ENCODE measurements at places on chromosomes 3 and 15.

GRCh38 chr15:67110361-67110781 lies 45.0 kb downstream of the SMAD3 start:
- no peak for DNase-seq

DNA sequence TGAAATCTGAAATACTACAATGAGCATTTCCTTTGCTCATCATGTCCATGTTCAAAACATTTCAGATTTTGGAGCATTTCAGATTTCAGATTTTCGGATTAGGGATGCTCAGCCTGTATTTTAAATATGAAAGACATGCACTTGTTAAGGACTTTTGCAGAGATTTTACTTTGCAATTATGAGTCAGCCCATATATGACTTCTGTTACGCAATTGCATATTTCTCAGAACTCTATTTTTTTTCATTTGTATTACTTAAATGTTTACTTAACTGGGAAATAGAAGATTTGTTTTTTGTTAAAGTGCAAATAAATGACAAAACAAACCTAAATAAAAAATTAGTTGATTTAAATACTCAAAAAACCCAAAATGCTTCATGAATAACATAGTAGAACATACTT lies 376.2 kb downstream of the ZBTB20 start:
- DNase-seq: no peak

DNA sequence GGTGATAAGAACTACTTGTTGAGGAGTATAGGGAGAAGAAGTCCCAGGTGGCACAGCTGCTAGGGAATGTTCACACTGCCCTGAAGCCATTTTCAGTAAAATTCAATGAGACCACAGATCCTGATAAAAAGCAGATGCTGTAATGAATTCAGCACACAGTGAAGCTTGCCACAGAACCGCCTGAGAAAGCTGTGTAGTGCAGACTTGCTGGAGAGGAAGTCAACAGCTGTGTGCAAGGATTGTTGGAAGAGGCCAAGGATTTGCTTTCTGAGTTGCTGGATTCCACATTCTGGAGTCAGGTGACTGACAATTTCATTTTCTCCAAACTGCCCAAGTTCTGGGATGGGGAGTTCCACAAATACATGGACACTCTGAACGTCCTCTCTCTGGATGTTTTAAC lies 70.9 kb downstream of the ANP32A start:
- DNase-seq: no peak

DNA sequence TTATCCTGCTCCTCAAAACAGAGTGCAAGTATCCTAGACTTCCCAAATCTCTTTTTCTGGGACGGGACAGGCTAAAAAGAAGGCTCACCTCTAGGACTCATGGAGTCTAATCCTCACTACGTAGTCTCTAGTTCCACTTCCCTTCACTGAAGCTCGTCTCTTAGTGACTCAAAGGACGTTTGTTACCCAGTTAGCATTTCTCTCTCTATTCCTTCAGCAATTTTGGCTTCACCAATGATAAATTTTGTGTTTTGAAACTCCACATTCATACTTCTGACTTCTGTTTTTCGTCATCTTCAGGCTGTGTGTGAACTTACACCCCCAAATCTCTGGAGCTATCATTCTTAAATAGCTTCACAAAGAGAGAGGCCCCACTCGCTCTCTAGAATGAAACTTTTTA lies 627.1 kb downstream of the NAALADL2 start:
- no peak for DNase-seq

DNA sequence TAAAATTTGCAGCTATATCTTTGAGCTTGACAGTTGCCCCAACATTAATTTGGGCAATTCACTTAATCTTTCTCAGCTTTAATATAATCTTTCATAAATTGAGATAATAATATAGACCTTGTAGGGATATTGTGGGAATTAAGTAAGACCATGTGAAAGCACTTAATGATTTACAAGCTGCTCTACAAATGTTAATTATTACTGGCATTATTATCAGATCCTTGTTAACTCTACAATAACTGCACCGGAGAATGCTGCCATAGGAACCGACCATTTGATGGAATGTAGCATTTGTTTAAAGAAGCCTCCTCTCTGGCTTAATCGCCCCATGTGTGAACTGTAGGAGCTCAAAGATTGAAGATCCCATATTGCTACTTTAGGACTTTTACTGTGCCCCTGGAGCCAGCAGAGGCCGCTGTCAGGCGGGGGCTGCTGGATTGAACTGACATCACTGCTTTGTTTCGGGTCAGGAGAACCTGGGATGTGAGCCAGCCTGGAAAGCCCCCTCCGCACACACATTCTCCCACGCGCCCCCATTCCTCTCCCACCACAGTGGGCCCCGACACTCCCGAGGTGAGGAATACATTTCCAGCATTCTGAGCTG lies 154.2 kb upstream of the TNIK start:
- DNase-seq: no peak

DNA sequence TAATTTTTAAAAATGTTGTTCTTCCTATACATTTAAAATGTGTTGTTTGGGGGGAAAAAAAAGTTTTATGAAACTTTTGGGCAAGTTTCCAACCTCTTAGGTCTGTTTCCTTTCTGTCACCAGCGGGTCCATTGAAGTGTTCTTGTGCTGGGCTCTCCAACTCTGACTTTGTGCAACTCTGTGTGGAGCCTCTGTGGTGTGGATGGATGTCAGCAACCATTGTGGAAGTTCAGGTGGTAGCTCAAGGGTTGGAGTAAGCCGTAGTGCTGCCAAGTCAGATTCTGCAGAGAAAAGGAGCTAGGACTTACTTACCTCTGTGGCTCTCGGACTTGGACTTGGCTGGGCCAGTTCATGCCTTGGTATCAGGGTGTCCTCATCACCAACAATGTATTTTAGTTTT lies 22.4 kb downstream of the ARID3B start:
- DNase-seq: no peak

DNA sequence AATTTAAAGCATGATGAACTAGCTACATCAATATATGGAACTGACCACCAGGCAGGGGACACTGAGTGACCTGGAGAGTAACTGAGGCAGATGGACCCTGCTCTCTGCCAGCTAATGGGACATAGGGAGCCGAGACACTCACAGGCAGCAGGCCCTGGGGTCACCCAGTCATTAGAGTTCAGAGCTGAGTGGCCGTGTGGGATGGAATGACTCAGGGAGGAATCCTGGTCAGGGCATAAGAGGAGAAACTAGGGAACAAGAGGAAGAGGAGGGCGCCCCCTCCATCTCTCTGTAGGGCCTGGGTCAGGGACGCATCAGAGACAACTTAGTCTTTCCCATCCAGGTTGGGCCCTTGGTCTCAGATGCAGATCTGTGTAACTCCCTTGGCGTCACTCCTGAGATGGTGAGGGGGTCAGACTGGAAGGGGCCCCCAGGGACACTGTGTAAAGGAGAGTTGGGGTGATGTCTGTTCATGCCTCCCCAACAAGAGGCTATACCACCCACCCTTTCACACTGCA lies 39.8 kb downstream of the CCDC12 start:
- DNase-seq: no peak

DNA sequence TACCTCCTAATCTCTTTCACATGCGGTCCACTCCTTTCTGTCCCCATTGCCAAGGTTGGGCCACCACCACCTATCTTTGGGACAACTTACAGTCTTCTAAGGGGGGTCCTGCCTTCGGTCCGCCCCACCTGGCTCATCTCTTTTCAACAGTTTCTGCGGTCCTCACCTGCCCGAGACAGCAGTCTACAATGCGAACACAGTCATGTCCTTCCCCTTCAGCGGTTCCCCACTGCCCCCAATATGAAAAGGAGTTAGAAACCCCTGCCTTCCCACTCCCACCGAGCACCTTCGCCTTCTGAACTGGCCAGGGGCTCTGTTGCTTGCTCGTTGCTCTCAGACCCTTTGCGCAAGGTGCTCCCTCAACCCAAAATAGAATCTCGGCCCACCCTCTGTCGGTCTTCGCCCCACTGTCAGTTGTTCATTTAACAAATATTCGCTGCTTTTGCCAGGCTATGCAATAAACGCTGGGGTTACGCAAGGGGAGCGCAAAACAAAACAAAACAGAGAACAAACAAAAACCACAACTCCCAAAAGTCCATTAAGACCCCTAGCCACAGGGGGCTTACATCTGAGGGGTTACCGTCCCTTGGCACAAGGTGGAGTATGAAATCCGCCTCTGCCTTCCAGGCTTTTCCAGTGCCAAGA lies 611 bp upstream of the FANCI start:
- DNase-seq: no peak

DNA sequence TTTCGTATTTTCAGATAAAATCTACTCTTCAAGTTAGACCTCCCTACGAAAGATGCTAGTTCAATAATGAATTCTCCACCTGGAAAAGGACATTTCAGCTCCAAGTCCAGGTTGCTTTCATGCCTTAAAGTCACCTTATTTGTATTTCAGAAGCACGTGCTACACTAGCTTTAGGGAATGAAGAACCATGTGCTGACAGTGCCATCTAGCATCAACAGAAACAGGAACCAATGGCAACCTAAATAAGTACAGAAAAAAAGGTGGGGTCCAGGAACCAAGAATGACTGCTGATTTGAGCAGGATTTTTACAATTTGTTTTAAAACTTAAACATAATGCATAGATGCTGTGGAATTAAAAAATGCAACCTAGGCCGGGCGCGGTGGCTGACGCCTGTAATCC lies 77.6 kb upstream of the SNRPN start:
- DNase-seq: no peak

DNA sequence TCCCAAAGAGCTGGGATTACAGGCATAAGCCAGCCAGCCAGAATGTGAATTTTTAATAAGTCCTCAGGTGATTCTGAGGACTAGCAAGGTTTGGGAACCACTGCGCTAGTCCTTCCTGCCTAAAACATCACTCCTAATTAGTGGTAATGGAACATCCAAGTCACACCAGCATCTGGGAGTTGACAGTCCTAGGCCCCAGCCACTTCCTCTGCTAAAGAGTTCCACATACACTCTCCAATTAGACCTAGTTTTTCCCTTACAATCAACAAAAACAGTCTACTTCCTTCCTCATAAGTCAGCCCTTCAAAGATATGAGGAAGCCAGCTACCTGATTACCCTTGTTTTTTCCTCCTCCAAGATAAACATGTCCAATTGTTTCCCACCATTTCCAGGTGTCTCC lies 78.1 kb downstream of the OXNAD1 start:
- no peak for DNase-seq

DNA sequence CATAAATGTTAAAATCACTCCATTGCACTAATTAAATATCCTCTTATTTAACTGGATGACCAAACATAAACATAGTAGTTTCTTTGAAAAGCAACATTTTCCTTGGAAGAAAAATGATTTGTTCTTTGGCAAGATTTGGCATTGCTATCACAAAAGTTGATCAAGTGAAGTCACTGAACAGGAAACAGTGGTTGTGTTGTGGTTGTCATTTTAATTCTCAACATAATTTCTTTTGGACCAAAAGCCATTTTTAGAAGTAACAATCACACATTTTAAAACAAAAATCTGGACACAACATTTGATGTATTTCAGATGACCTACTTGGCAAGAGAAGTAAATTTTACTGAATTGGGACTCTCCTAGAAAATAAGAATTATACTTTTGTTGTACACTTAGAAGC lies 872.3 kb downstream of the ROBO1 start:
- DNase-seq: no peak

GRCh38 chr15:38876211-38876610 lies 311.6 kb upstream of the RASGRP1 start:
- DNase-seq: no peak

DNA sequence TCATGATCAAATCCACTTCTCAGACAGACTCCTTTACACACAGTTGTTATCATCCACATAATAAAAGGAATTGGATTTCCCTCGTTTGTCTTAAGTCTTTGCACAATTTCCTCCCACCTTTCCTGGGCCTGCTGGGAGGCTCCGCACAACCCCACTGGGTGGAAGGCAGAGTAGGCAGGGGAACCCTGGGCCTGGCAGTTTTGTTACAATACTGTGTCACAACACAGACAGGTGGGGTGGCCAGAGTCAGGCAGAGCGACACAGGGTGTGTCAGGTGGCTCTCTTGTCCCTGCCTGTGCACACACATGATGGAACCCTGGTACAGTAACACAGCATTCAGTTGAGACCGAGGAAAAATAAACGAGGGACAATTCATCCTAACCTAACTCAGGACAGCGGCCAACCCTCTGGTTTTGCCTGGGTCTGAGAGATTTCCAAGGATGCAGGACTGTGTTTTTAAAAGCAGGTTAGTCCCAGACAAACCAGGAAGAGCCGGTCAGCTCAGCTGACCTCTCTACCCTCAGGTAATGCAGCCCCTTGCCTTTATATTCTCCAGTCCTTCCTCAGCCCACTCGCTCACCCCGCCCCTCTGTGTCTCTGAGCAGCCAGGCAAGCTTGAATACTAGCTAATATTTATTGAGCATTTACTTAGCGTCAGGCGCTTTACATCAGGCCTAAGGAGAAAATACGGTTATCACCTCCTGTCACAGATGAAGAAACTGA lies 8.8 kb upstream of the FAM174B start:
- DNase-seq: no peak

- DNase-seq: no peak
These were observed 68.4 kb downstream of the HES1 start for GRCh38 chr3:194204042-194204987.

DNA sequence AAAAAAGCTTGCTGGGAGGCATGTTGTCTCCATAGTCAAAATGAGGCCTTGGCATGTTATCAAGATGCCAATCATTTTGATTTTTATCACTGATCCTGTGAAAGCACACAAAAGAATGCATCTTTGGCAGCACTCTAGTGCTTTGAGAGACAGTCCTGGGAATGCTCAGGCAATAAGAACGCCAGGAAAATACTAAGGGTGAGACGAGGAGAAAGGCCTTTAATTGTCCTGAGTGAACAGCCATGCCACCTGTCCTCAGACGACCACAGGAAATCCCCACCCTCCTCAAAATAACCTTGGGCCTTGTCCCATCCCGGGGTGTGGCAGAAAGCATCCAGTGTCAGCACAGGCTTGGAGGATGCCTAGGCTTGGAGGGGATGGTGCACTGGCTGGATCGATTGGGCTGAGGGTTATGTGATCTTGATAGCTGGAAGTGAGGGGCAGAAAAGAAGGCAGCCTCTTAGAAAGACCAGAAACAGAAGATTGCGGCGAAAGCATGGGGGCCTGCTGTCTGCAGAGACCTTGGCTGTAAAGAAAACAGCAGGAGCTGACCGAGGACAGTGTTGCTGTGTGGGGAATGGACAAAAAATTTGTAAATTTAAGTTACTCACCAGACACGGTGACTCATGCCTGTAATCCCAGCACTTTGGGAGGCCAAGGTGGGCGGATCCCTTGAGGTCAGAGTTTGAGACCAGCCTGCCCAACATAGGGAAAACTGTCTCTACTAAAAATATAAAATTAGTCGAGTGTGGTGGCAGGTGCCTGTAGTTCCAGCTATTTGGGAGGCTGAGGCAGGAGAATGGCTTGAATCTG lies 7.3 kb downstream of the TMEM158 start:
- no peak for DNase-seq

- DNase-seq: no peak
These were observed 72.3 kb downstream of the TAMM41 start for GRCh38 chr3:11774296-11774877.

DNA sequence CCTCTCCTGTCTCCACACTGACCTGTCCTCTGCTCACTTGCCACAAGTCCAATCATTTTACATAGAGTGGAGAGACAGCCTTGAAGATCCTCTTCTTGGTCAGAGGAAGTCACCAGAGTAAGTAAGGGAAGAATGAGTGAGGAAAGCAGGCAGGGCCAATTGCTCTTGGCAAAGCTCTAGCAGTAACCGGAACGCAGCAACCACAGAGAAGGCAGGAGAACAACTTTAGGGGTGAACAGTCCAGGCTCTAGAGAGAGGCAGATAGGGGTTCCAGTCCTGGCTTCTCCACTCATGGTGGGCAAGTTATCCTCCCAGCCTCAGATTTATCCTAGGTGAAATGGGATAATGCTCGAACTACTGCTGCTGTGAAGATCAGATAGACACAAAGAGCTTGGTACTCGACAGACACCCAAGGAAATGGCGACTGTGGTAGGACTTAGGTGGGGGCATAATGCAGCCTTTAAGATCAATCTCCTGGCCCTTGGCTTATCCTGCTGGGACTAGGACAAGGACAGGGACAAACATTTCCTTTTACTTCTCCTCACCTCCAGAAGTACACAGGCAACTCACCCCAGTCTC lies 1.2 kb upstream of the ADAMTSL3 start:
- DNase-seq: no peak
